HTR-8/SVneo (cell line): ENCODE measurements at places on chromosomes 2 and 18.

DNA sequence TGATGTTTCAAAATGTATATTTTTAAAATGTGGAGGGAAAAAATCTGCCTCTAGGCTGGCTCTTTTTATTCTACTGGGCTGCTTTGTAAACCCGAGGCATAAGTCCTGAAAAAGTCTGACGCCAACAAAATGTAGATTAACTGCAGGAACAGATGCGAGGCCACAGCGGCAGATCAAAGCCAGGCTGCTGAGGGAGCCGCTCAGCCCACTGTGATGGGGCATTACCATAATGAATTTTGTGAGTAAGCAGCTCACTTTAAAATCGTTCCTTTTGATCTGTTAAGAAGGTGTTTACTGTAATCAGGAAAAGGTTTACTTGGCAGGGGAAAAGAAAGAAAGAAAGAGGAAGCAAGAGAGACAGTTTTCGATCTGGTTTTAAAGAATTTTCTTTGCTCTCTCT, 269.0 kb downstream of the ICOS start:
- no peak for DNase-seq

GRCh38 chr2:165114346-165114939, 89.4 kb downstream of the SCN3A start:
- peak; percentile 14 for DNase-seq

DNA sequence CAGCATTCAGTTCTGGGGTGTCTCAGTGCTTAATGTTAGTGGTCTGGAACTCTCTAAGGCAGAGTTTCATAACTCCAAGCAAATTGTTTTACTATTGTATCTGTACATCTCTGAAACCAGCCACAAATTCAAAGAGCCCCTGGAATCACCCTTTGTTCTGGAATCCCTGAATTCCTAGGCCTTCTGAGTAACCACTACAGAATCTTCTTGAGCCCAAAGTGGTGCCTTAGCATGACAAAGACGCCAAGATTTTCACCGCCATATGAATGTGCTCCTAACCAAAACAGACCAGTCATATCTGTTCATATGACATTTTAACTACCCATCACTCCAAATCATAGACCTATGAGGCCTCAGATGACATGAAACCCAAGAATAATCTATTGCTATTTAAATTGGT, 668.1 kb downstream of the EPHA4 start:
- DNase-seq: no peak

DNA sequence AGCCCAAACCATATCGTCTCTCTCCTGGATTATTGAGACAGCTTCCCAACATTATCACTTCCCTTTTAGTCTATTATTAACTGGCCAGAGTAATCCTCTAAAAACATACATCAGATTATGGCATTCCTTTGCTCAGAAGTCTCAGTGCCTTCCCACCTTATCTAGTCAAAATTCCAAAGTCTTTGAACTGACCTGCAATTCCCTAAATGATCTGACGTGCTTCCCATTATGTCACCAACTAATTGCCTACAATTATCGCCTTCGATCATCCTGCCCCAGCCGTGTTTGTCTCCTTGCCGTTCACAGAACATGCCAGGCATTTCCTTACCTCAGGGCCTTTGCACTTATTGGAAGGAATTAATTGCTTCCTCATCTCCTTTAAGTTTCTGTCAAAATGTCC, 332.4 kb downstream of the IRS1 start:
- DNase-seq: no peak

- DNase-seq: no peak
Measured at GRCh38 chr2:100394111-100394641, 23.3 kb downstream of the CHST10 start.

- no peak for DNase-seq
Measured at GRCh38 chr2:73009177-73009839, 62.2 kb downstream of the SFXN5 start.

- peak; percentile 27 for DNase-seq
Measured at GRCh38 chr2:190791347-190791975, 89.2 kb upstream of the GLS start.

DNA sequence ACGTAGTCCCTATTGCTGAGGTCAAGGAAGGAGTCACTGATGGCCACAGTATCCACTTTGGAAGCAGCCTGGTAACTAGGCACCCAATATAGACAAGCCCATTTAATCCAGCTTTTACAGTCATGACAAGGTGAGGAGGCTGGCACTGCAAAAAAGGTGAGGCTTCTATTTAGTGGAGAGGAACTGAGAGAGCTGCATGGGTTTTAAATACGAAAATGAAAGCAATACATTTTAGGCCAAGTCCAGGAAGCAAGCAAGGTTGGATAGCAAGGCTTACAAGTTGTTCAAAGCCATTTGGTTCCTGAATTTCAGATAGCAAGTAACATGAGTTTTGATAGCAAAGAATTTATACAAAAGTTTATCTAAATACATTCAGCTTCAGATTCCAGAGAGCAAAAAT, 80.4 kb downstream of the SGPP2 start:
- DNase-seq: no peak

- no peak for DNase-seq
Measured at GRCh38 chr2:108436976-108437375, 12.0 kb upstream of the GCC2 start.

GRCh38 chr2:32745191-32745590, 117.3 kb downstream of the TTC27 start:
- DNase-seq: no peak

DNA sequence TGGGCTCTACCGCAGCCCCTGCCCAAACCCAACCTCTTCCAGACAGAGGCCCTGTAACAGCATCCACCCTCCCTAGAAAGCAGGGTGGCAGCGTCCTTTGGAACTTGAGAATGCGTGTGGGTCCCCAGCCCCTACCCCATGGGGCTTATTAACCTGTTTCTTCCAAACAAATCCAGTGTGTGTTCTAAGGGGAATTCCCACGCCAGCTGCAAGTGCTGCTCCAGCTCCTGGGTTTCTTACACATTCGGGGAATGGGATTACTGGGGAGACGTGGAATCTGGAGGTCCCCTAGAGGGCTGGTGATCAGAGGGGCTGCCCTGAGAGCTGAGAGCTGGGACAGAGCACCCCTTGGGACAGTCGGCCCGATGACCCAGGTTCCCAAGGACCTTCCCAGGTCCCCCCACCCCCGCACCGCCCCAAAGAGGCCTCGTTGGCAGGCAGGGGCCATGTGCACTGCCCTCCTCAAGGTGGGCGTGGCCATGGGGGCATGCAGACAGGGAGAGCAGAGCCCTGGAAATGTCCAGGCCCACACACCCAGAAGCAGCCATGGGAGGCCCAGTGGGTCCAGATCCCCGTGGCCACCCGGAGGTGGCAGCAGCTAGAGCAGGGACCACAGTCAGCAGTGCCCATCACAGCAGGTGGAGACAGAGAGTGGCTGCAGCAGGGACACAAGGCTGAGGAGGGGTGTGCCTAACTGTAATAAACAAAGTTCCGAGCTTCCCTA, 18.8 kb upstream of the TEX44 start:
- DNase-seq: no peak

GRCh38 chr2:160664603-160665140, 171.1 kb upstream of the RBMS1 start:
- no peak for DNase-seq

GRCh38 chr2:187313831-187314230, 134.2 kb downstream of the CALCRL start:
- DNase-seq: no peak

GRCh38 chr2:229443141-229443540, 172.1 kb upstream of the PID1 start:
- DNase-seq: no peak

- DNase-seq: no peak
Measured at GRCh38 chr18:75227535-75228296, 17.1 kb downstream of the TSHZ1 start.

DNA sequence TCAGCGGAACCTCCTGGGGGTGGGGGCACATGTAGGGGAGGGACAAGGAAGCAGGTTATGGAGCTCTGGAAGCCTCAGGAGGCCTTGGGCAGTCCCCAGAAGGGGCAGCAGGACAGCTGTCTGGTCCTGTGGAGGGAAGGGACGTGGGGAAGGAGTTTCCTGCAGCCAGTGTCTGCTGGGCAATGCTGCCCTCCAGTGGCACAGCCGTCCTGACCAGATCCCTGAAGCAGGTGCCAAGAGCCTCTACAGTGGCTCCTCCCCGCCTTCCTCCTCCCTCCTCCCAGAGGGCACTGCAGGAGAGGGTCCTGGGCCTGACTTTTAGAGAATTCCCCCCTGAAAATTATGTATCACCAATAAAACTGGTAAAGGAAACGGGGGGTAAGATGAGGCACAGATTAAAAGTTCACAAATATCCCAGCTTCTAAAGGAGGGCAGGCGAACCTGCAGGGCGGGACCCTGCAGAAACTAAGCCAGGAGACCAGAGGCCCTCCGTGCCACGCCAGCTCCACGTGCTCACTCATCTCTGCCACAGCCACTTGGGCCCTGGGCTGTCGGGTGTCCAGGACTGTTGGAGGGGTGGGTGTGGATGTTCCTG, 258.5 kb downstream of the TWIST2 start:
- peak; percentile 86 for DNase-seq

- no peak for DNase-seq
Measured at GRCh38 chr2:2389215-2389614, 58.1 kb upstream of the MYT1L start.

- no peak for DNase-seq
Measured at GRCh38 chr2:226544596-226545210, 254.9 kb downstream of the IRS1 start.

- DNase-seq: no peak
Measured at GRCh38 chr2:25966531-25967270, 15.6 kb downstream of the KIF3C start.

GRCh38 chr2:50922506-50922905, 109.4 kb downstream of the NRXN1 start:
- DNase-seq: no peak

DNA sequence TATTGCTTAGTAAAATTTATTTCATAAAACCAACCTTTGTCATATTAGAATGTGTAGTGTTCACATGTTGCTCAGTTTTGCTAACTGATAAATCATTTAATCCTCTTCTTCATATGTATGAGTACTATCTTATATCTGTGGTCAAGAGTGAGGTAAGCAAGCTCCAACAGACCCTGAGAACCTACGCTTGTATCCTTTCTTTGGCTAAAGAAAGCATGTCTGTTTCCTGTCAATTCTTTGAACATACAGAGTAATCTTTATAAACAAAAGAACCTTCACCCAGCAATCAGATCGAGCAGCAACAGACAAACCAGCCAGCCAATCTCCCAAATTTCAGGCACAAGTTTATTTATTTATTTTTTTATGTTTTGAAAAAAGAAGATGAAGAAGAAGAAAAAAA, 6.4 kb downstream of the ADCYAP1 start:
- no peak for DNase-seq

GRCh38 chr2:237453671-237454070, 33.4 kb upstream of the MLPH start:
- no peak for DNase-seq

GRCh38 chr2:178947006-178947405, 102.9 kb downstream of the CCDC141 start:
- DNase-seq: no peak

- DNase-seq: no peak
Measured at GRCh38 chr2:20877960-20878359, 55.1 kb upstream of the LDAH start.

DNA sequence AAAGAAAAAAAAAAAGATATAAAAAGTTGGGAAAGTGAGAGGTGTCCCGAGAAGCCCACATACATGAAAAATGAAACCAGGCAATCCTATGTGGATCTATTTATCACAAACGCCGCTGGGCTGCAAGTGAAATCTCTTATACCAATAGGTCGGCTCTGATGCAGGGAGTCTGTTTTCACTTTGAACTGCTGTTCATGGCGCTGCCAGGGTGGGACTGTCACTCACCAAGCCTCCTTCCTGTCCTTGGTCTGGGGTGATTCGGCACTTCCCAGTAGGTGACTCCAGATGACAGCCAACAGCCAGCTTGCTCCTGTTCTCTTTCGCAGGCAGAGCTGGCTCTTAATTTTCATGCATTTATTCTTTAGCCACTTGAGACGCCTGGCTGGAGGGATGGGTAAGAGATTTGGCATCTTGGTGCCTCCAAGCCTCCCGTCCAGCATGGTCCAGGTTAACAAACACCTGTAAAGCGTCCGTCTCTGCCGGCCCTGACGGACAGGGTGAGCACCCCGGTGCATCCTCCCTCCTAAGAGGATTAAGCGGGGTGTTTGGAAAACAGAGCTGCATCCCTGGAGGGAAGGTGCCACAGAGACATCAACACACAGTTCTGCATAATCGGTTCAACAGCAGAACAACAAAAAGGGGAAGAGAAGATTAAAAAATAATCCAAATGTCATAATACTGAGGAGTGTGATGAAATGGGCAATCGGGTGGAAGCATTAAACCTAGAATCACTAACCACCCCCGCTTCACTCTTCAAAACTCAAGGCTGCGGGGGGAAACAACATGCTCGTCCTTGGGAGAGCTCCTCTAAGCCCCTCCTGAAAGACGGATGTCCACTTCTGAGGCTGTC, 58.7 kb downstream of the STEAP3 start:
- DNase-seq: no peak

DNA sequence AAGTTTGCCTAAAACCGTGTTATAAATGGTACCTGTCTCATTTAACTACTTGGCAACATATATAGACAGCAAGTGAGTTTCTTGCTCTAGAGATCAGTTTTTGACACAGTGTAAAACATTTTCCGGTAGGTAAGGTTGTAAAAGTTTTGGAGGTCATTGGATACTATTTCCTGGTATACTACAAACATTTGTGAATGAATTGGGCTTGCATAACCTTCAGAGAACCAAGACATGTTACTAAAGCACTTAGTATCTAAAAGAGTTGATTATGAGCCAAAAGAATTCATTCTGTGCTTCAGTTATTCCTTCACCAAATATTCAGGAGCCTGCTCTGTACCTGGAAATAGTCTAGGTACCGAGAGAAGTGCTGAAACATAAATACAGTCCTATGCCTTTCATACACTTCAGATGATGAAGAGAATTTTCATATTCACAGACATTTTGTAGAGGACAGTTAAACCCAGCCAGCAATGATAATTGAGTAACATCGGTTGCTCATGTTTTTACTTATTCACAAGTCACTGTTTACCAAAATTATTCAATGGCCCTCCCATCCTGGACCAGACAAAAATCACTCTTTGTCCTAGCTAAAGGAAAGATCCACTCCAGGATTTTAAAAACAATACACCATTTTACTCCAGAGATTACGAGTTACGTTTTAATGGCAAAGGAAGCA, 319.4 kb upstream of the RBMS1 start:
- DNase-seq: no peak

DNA sequence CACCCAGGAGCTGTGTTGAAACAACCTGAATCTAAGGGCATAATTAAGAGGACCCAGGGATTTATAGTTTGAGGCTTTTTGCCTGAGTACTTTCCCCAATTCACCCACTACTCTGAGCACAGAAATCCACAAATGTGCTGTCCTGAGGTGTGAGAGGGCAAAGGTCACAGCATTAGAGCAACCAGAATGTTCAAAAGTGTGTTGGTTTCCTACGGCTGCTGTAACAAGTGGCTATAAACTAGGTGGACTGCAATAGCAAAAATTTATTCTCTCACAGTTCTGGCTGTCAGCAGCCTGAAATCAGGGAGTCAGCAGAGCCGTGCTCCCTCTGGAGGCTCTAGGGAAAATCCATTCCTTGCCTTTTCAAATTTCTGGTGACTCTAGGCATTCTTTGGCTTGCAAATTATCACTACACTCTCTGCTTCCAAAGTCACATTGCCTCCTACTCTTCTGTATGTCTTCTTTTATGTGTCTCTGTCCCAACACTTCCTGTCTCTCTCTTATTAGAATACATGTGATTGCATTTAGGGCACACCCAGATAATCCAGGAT, 91.4 kb upstream of the TACR1 start:
- DNase-seq: no peak

- no peak for DNase-seq
Measured at GRCh38 chr2:200763422-200763821, 48.3 kb upstream of the BZW1 start.
